ENCODE measurements at places on chromosomes 7 and 10. TPM values are rescaled to one million over a fixed set of nuclear protein-coding genes. Genes with fewer than 3 reads are reported as not detected.

GRCh38 chr10:13054844-13055243 lies 45.1 kb upstream of the OPTN start:
- H3K27me3 ChIP-seq, result no peaks in the 10 kb centered on the region
- no peak for DNase-seq
- H3K27ac ChIP-seq, result no peak overlapping the region

DNA sequence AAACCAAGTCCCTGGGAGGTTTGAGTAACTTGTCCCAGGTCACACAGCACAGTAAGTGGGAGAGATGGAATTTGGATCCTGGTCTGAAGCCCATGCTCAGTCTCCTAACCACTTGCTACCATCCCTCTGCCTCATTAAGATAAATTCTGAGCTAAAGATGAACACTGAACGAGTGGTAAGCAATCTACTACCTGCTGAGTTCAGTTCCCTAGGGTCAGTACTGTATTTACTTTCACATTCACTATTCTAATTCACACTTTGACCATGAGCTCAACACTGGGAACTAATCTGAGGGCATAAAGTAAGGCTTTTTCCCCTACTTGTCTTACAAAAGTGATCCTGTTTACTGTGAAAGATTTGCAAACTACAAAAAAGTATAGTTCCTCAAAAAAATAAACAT lies 2.4 kb downstream of the UROS start:
- no peaks in the 10 kb centered on the region for H3K27me3 ChIP-seq
- H3K4me3 ChIP-seq, result no peak overlapping the region
- no peak for DNase-seq
- no peak overlapping the region for H3K27ac ChIP-seq

DNA sequence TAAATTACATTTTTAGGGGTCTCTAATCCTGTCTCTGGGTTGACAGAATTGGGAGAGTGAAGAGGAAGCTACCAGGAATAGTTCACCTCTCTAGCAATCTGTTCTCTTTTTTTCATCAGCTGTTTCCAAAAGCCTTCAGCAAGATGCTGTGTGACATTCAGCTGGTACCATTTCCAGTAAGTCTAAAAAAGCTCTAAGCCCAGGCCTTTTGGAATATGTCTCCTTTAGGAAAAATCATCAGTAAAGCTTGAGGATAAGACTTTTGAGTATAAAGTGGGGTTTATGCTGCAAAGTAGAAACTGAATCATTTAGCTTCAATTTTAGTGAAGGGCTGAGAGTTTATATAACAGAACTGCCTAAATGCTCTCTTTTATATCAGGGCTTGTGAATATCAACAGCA lies 81.5 kb downstream of the CCNY start:
- no peak overlapping the region for H3K4me3 ChIP-seq
- H3K27me3 ChIP-seq, result no peaks in the 10 kb centered on the region
- H3K4me1 ChIP-seq, result peaks cover 44% of the 10 kb centered on the region
- H3K36me3 ChIP-seq, result no peaks in the 10 kb centered on the region
- no peak for DNase-seq

DNA sequence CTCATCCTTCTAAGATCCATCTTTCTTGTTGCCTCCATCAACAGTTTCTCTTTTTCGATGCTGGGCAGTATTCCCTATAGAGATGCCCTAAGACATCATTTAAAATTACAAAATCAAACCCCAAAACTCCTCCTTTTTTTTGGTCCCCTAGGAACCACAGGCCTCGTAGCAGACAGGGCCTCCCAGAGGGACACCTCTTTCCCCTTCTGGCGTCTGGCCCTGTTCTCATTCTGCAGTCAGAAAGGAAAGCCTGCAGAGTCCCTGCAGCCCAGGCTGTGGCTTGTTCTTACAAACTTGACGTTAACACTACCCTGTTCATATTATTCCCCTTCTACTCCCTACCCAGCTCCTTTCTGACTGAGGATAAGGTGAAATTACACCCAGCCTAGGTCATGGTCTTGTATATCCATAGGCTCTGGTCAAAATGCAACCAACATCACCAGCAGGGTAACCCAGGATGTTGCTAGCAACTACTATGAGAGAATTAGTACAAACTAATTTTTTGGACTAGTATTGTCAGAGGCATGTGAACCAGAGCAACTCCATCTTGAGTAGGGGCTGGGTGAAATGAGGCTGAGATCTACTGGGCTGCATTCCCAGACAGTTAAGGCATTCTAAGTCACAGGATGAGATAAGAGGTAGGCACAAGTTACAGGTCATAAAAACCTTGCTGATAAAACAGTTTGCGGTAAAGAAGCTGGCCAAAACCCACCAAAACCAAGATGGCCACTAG lies 3.5 kb upstream of the EPHA1 start:
- no peak overlapping the region for H3K27ac ChIP-seq
- no peaks in the 10 kb centered on the region for H3K36me3 ChIP-seq
- peaks cover 29% of the 10 kb centered on the region for H3K27me3 ChIP-seq
- no peak overlapping the region for H3K4me3 ChIP-seq
- peak; percentile 18 for DNase-seq
- H3K4me1 ChIP-seq, result peaks cover 12% of the 10 kb centered on the region

- DNase-seq, result no peak
- no peak overlapping the region for H3K27ac ChIP-seq
- H3K4me3 ChIP-seq, result no peak overlapping the region
- no peaks in the 10 kb centered on the region for H3K27me3 ChIP-seq
- H3K36me3 ChIP-seq, result no peaks in the 10 kb centered on the region
- H3K4me1 ChIP-seq, result no peaks in the 10 kb centered on the region
Measured at GRCh38 chr10:64283621-64284020, 762.4 kb downstream of the REEP3 start.

DNA sequence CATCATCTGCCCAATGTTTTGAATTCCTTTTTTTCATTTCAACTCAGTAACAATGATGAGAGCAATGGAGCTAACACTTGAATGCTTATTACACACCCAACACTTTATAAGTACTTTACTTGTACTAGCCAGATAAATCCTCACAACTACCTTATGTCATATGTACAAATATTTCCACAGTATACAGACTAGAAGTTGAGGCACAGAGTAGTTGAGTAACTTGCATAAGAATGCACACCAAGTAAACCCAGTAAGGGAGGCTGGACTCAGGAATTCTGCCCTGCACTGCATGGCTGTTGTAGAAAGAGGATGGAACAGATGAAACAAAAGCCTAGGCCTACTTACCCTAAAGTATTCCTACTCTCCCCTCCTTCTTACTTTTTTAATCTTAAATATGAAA lies 15.8 kb downstream of the DPY19L1 start:
- DNase-seq, result no peak
- no peaks in the 10 kb centered on the region for H3K4me1 ChIP-seq
- no peak overlapping the region for H3K27ac ChIP-seq

GRCh38 chr7:147509035-147509501 lies 1081.5 kb upstream of the C7orf33 start:
- no peak for DNase-seq
- H3K27ac ChIP-seq, result no peak overlapping the region
- H3K4me3 ChIP-seq, result no peak overlapping the region
- no peaks in the 10 kb centered on the region for H3K36me3 ChIP-seq
- H3K4me1 ChIP-seq, result no peaks in the 10 kb centered on the region

DNA sequence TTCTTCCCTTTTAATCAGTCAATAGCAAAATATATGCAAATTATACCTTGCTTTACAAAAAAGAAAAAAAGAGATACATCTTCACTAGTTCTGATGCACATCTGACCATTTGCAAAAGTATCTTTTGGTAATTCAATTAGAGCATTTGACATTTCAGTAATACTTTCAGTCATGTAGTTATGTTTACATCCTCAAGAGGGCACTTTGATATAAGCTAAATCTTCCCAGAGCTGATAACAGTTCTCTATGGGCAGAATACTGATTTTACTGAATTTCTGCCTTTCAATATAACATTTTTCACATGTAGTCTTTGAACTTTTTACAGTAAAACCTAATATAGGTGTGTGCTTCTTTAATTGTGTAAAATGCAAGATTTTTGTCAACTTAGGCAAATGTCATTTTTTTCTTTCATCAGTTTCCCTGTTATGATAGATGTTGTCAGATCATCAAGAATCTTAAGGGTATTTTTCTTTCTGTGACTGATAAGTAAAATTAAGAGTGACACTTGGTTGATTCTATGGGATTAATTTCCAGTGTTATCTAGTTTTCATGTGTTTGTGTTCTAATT lies 703.5 kb upstream of the SEMA3D start:
- DNase-seq, result no peak
- no peak overlapping the region for H3K27ac ChIP-seq
- no peaks in the 10 kb centered on the region for H3K27me3 ChIP-seq
- H3K4me3 ChIP-seq, result no peak overlapping the region

- H3K36me3 ChIP-seq, result no peaks in the 10 kb centered on the region
- no peaks in the 10 kb centered on the region for H3K27me3 ChIP-seq
- no peak overlapping the region for H3K27ac ChIP-seq
- DNase-seq, result no peak
- no peak overlapping the region for H3K4me3 ChIP-seq
- H3K4me1 ChIP-seq, result no peaks in the 10 kb centered on the region
Measured at GRCh38 chr7:1054861-1055450, 10.6 kb downstream of the GPR146 start.

- DNase-seq, result no peak
- peaks cover 4% of the 10 kb centered on the region for H3K4me1 ChIP-seq
- no peak overlapping the region for H3K27ac ChIP-seq
- no peaks in the 10 kb centered on the region for H3K36me3 ChIP-seq
- no peak overlapping the region for H3K4me3 ChIP-seq
- H3K27me3 ChIP-seq, result no peaks in the 10 kb centered on the region
Measured at GRCh38 chr7:11210374-11210773, 236.7 kb downstream of the PHF14 start.

- H3K36me3 ChIP-seq, result no peaks in the 10 kb centered on the region
- DNase-seq, result no peak
- H3K27me3 ChIP-seq, result no peaks in the 10 kb centered on the region
- peak overlapping the region; percentile 90 for H3K27ac ChIP-seq
Measured at GRCh38 chr10:72223743-72224101, 7.6 kb upstream of the ASCC1 start.

PRSS37 gene
- total RNA-seq, result not detected

HMX3 gene
- total RNA-seq, result not detected

SEMA3D gene
- total RNA-seq, result 6.3 TPM

HIP1 gene
- 43.2 TPM for total RNA-seq

UBN2 gene
- total RNA-seq, result 18.0 TPM

GPR37 gene
- not detected for total RNA-seq

FFAR4 gene
- total RNA-seq, result not detected

HOXA4 gene
- total RNA-seq, result 10.9 TPM

Data from adrenal gland (tissue), 19 donors.